ENCODE measurements at places on chromosomes 3 and 15.
A peak's percentile ranks its signal among the peaks of the same experiment; 100 is the strongest.

DNA sequence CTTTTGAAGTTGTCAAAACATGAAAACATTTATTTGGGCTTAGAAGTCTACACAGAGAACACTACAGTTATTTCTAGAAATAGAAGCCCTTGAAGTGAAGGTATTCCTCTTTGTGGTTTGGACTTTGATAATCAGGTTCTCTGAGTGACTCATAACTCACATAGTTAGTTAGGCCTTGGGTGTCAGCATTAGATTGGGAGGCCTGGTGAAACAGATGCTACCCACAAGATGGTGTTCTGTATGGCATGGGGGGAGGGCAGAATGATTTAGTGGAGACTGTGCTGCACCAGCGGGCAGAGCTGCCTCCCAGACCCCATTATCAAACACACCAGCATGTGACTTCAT is 108.9 kb upstream of the ETV5 start:
- no peak for DNase-seq

DNA sequence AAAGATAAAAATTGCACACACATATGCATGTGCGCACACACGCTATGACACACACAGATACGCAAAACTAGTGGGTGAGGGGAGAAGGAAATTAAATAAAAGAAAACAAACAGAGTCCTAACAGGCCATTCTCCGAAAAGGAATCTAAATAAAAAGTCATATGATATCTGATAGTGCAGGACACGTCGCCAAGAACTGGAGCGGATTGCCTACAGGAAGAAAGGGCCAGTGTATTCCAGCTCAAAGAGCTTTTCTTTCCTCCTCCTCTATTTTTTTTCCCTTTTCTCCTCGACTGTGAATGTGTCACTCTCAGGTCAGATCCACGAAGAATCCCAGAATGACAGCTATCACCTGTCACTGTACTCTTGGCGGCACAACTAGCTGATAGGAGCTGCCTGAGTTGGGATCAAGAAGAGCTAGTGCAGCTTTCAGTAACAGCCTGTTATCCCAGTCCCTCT is 157.8 kb downstream of the TIGIT start:
- no peak for DNase-seq

DNA sequence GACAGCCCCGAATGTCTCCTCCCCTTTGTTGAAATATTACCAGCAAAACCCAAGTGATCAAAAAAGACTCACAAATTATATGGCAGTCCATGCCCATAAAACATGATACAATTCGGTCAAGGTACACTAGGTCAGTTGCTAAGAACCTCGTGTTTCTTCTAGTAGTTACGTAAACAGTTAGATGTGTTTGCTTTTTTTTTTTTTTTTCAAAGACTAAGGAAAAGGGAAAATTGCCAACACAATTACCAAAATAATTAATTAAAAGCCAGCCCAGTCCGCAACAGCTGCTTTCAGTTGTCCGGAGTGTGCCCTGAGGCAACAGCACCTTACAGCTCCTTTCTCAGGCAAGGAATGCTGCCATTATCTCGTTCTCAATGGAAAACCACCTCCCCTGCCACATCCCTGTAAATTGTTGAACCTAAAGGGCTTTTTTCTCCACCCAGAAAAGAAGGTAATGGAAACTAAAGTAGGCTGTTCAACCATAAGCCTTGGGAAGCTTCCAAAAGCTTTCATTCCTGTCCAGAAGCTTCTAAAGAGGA is 129.2 kb upstream of the TSC22D2 start:
- DNase-seq: no peak

- no peak for DNase-seq
Measured at GRCh38 chr3:36777424-36778218, 13.3 kb upstream of the DCLK3 start.

DNA sequence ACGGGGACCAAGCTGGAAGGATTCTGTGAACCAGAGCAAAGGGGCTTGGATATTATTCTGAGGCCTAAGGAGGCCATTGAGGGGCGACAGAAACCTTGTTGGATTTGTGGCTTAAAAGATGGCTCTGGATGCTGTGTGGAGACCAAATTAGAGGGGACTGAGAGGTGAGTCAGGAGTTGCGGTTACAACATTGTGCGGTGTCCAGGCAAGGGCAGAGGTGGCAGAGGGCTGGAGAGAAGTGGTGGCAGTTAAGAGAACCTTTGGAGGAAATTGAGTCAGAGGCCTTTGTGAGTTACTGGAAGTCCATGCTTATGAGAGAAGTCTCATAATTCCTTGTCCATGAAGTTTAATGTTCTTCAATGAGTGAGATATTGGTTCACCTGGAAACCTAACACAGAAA is 143.2 kb downstream of the FAM43A start:
- no peak for DNase-seq

GRCh38 chr15:25392806-25393205 is 46.0 kb downstream of the UBE3A start:
- DNase-seq: no peak

DNA sequence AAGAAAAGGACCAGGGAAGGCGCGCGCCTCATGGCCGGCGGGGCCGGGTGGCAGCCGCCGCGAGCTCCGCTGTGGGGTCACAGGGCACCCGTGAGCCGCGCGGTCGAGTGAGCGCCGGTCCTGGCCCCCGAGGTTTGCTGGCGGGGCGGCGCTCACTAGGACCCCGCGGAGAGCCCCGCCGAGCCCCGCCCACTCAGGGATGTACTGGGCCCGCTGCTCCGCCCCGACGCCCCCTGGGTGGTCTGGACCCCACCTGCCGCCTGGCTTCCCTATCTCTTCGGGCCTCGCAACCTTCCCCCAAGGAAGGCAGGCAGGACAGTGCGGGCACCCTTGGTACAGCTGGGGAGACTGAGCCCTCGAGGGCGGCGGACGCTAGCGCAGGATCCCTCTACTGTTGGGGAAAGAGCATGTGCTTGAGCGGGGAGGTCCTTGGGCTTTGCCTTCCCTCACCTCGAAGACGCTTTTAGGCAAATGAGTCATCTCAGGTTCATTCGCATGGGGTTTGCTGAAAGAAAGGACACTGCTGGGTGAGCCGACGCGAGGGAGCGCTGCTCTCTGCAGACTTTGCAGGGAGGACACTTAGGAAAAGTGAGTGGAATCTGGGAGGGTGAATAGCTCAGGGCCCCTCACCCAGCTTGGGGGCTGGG is at the start of gene CHRNB4:
TSS of gene CHRNB4 (minus strand) at position 109 of the 647 bp plus-strand sequence. CDS start at position 32, 77 bp downstream.
- peak; percentile 62 for DNase-seq

GRCh38 chr3:42179110-42179725 is 86.8 kb downstream of the CCK start:
- no peak for DNase-seq

GRCh38 chr15:69857686-69858391 is 239.9 kb downstream of the TLE3 start:
- no peak for DNase-seq

DNA sequence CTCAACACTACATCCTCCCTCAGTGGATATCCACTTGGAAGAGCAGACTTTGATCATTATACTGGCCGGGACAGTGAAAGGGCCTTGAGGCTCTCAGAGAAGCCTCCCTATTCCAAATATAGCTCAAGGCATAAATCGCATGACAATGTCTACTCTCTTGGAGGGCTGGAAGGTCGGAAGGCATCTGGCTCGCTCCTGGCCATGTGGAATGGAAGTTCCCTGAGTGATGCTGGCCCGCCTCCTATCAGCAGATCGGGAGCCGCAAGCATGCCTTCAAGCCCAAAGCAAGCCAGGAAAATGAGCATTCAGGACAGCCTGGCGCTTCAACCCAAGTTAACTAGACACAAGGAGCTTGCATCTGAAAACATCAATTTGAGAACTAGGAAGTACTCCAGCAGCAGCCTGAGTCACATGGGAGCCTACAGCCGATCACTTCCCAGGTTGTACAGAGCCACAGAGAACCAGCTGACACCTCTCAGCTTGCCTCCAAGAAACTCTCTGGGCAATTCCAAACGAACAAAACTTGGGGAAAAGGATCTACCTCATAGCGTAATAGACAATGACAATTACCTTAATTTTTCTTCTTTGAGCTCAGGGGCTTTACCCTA is 25.4 kb downstream of the PHLDB2 start:
- no peak for DNase-seq

- DNase-seq: no peak
Measured at GRCh38 chr15:51737522-51738305, at the start of gene LYSMD2. Gene LYSMD2, minus strand, starts transcription at chr15:51737655. Its CDS starts 33 bp downstream, at chr15:51737622.

- DNase-seq: no peak
Measured at GRCh38 chr15:90840157-90840855, 28.1 kb upstream of the FURIN start.

DNA sequence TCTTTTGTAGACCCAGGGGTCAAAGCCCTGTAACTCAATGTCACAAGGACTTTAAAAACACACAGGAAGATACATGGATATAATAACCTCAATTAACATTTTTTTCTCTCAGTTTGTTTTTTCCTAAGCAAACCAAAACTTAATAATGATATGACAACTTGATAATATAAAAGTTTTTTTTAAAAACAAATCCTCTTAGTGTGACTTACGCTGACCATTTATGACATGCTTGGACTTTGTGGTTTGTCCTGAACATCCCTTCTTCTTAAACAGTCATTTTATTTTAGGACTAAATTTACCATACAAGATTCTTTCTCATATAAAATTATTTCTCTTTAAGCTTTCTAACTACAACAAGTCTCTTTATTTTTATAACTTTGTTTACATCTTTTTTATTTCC is 25.4 kb upstream of the FAM3D start:
- DNase-seq: no peak

- DNase-seq: no peak
Measured at GRCh38 chr15:96354731-96355567, 24.4 kb downstream of the NR2F2 start.

DNA sequence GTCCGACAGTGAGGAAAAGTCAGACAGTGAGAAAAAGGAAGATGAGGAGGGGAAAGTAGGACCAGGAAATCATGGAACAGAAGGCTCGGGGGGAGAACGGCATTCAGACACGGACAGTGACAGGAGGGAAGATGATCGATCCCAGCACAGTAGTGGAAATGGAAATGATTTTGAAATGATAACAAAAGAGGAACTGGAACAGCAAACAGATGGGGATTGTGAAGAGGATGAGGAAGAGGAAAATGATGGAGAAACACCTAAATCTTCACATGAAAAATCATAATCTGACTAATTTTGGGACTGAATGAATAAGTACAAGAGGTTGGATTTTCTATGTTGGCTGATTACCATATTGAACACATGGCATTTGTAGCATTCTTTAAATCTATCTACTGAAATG is 26.2 kb downstream of the SEC62 start:
- DNase-seq: no peak

GRCh38 chr15:78393137-78393536 is 44.9 kb upstream of the IREB2 start:
- DNase-seq: no peak

DNA sequence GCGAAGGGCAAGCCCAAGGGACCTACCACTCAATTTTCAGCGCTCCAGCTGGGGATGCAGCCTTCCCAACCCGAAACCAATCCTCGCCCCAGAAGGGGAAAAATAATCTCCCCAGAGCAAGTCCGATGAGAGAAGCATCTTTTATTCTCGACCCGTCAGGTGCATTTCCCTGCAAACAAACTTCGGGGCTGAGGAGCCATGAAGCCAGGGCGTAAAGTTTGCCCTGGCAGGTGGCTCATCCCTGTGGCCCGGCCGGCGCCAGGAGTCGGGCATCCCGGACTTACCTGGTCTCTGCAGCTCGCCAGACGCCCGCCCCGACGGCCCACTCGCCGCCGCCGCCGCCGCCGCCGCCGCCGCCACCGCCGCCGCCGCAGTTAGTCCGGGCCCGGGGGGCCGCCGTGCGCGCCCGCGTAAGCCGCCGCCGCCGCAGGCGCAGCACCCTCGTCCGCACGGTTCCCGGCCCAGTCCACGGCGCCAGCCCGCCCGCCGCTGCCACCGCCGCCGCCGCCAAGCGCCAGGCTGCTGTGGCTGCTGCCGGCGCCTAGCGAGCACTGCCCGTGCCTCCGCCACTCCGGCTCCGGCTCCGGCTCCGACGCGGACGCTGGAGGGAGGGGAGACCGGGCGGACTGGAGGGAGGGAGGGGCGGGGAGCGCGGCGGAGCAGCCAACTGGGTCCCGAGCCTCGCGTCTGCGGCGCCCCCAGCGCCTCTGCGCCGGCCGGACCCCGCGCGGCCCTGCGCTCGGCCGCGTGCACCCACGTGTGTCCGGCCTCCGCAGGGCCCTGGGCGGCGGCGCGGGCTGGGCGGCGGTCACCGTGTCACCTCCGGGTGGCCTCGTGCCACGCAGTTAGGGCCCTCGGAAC is at the start of gene CNTN3:
TSS of gene CNTN3 (minus strand) at position 553 of the 861 bp plus-strand sequence. CDS start 93,547 bp downstream, outside the sequence.
- DNase-seq: peak; percentile 65

DNA sequence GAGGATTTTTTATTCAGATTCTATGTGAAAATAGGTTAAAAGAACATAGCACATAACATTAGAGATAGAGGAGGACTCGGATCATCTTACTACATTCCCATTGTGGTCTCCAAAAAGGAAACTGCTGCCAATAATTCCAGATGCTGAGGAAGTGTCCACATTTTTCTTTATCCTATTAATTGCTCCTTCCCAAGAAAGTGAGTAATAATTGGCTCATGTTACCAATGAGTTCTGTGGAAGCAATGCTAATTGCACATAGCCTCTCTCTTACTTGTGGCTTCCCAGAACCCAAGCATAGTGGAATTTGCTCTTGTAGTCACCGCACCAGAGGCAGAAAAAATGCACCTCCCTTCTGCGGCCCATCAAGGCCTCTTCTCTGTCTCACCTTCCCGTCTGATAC is 208.4 kb downstream of the PLOD2 start:
- no peak for DNase-seq

Measured in H1 (cell line).